H1 (cell line): ENCODE measurements at places on chromosomes 6 and 20. TPM values are rescaled to one million over a fixed set of nuclear protein-coding genes. Genes with fewer than 3 reads are reported as not detected.

- DNase-seq, result no peak
These were observed 66.8 kb downstream of the ARHGAP18 start for GRCh38 chr6:129643176-129643575.

DNA sequence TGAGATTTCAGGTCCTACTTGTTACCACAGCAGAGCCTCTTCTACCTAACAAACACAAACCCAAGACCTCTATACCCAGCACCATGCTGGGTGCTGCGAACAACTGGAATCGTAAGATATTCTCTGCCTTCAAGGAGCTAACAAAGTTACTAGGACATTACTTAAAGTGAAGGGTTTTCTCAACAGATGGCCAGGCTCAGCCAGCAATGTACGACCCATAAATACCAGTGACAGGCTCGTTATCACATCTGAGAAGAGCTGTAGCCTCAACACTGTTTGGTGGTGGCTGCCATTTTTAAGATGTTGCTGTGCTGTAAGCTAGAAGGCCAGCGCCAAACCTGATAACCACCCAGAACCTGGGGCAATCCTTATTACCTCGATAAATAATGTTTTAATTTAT lies 406.5 kb downstream of the KIF16B start:
- DNase-seq, result no peak

- DNase-seq, result no peak
These were observed 149.9 kb downstream of the RPS12 start for GRCh38 chr6:132964101-132964867.

DNA sequence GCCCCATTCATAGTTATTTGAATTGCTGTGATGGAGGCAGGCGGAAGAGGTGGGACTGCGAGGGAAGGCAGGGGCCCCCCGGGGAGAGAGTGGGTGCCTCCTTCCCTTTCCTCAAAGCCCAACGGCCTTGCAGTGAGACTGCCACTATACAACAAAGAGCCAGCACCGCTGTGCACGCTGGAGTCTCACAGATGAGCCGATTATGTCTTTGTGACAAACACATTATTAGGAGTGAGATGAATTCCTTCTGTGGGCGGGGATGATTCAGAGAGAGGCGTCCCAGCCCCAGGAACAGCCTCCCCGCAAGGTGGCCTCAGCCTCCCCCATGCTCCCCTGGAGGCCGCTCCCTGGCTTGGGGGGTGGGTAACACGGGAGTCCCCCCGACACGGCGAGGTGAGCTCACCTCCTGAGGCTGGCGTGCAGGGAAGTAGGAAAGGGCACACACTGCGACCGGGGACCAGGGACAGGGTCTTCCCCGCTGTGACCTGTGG lies 26.7 kb downstream of the NTSR1 start:
- DNase-seq, result no peak

DNA sequence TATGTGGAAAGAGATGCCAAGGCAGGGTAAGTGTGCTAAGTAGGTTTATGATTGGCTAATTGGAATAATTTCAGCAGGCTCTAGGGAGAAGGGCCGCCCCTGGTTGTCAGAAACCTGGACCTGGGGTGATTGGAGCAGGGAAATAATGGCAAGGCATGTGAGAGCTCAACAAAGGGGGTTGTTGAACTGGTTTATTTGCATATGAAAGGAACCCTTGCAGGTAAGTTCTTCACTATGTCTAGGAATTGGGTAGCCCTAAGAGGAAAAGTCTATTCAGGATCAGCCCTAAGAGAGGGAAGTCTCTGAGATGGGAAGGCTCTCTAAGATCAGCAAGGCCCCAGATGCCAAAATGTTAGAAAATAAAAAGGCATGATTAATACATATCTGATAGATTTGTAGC lies 175.4 kb upstream of the PRND start:
- DNase-seq, result peak; percentile 51

- no peak for DNase-seq
These were observed 942.1 kb upstream of the EPHA7 start for GRCh38 chr6:94361304-94362060.

DNA sequence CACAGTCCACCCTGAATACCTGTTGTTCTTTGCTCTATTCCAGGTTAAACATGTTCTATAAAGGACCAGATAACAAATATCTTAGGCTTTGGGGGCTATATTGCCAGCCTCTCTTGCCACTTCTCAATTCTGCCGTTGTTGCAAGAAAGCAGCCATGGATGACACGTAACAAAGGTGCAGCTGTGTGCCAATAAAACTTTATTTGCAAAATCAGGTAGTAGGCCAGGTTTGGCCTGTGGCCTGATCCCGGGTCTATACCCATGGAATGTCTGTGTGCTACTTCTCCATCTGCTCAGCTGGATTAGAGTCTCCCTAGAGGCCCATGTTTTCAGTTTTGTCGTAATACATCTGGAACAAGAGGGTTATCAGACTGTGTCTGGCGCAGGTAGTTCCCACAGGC lies 175.3 kb upstream of the KCNG1 start:
- DNase-seq, result no peak

- DNase-seq, result peak; percentile 56
These were observed 6.9 kb downstream of the RPL10A start for GRCh38 chr6:35474942-35475570.

DNA sequence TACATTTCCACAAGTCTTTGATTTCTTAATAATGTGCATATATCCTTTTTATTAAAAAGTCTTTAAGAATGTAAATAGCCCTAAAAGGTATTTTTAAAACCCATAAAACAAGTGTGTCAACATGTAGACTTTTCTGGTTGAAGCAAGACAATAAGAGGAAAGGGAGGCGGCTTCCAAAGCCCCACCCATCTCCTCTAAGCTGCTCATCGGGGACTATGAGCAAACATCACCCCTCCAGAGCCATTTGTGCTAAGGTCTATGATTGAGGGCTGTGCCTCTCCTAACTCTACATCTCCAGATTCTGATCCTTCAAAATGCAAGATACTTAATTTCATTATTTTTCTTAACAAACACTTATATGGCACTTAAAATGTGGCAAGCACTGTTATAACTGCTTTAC lies 2.5 kb upstream of the NAA20 start:
- no peak for DNase-seq

DNA sequence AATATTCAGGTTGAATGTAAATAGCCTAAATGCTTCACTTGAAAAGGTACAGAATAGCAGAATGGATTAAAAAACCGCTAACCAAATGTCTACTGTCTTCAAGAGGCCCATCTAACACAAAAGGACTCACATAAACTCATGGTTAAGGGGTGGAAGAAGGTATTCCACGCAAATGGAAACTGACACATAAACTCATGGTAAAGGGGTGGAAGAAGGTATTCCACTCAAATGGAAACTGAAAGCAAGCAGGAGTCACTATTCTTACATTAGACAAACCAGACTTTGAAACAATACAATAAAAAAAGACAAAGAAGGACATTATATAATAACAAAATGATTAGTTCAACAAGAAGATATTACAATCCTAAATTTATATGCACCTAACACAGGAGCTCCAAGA lies 38.3 kb upstream of the PKIB start:
- DNase-seq, result no peak

ABRACL gene
- total RNA-seq, result 167 and 172 TPM in 2 replicates

CCN6 gene
- not detected in 2 replicates for total RNA-seq

HMGCLL1 gene
- total RNA-seq, result 0.41 TPM in 1 of 2 replicates, not detected in the other

SPATA25 gene
- 2.5 and 3.0 TPM in 2 replicates for total RNA-seq

ARHGAP18 gene
- total RNA-seq, result 4.2 and 4.5 TPM in 2 replicates

ZSCAN31 gene
- total RNA-seq, result 7.0 and 8.8 TPM in 2 replicates
